Esophagus (tissue), 2 donors: ENCODE measurements at places on chromosomes 1 and 21. TPM values are rescaled to one million over a fixed set of nuclear protein-coding genes. Genes with fewer than 3 reads are reported as not detected.

LAPTM5 gene
- 10.0 TPM for polyA plus RNA-seq

PDZK1 gene
- polyA plus RNA-seq, result 0.04 TPM

PKP1 gene
- polyA plus RNA-seq, result 124 TPM

DNAI4 gene
- polyA plus RNA-seq, result 0.26 TPM

GBP5 gene
- 0.92 TPM for polyA plus RNA-seq

ANP32E gene
- polyA plus RNA-seq, result 16.9 TPM

ADGRB2 gene
- 0.51 TPM for polyA plus RNA-seq

CLCA4 gene
- 306 TPM for polyA plus RNA-seq

NUF2 gene
- 8.3 TPM for polyA plus RNA-seq

CLCA1 gene
- 0.10 TPM for polyA plus RNA-seq

KIF14 gene
- 0.71 TPM for polyA plus RNA-seq

TMEM125 gene
- polyA plus RNA-seq, result 11.7 TPM

VANGL2 gene
- 6.8 TPM for polyA plus RNA-seq

OR14K1 gene
- polyA plus RNA-seq, result not detected

ADAMTS4 gene
- 1.1 TPM for polyA plus RNA-seq

SELENOF gene
- 44.4 TPM for polyA plus RNA-seq

CYP4A22 gene
- polyA plus RNA-seq, result not detected

ARHGAP29 gene
- polyA plus RNA-seq, result 2.7 TPM

RORC gene
- polyA plus RNA-seq, result 3.4 TPM
